ENCODE measurements at places on chromosomes 5 and 9.

- no peak for DNase-seq
Observed at GRCh38 chr9:86792136-86792535, 155.2 kb downstream of the GAS1 start.

GRCh38 chr5:149289301-149289700 is 17.6 kb downstream of the AFAP1L1 start:
- no peak for DNase-seq

DNA sequence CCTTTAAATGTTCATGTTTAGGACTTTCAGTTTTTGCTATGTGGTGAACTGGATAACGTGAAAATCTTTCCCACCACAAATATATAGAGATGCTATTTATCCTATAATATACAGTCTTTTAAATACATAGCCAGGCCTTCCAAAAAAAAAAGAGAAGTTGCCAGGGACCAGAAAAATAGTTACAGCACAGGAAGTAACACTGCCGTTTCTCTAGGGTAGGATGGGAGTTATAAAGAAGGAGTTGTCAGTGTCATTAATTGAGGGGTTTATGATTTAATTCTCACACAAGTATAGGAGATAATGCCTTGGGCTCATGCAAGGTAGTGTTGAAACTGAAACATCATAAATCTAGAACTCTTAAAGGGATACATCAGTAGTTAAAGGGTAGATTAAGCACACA is 83.9 kb downstream of the LRRC70 start:
- no peak for DNase-seq

GRCh38 chr9:12718482-12719026 is 25.4 kb downstream of the TYRP1 start:
- no peak for DNase-seq

- DNase-seq, result no peak
Observed at GRCh38 chr5:3218916-3219650, 376.5 kb upstream of the IRX1 start.

DNA sequence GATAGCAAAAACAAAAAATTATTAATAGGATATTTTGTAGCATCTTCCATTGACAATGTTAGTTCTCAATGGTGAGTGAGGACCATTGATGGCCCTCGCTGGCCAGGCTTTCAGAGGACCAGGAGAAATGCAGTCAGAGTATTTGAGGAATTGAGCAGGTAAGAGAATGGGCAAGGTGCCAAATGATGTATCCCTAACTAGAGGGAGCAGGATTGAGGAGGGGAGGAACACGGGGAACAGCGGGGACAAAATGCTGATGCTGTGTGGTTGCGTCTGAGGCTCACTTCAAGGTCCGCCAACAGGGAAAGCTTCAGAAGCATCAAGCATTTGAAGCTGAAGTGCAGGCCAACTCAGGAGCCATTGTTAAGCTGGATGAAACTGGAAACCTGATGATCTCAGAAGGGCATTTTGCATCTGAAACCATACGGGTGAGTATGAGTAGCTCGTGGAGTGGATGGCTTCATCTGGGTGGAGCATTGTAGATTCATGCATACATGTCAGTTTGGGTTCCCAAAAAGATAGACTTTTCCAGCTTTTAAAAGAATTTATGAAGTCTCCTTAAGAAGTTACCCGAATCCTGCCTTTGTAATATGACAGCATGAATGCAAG is 16.2 kb downstream of the SPTAN1 start:
- no peak for DNase-seq

- no peak for DNase-seq
Observed at GRCh38 chr9:109114670-109115069, 5.1 kb downstream of the TMEM245 start.

DNA sequence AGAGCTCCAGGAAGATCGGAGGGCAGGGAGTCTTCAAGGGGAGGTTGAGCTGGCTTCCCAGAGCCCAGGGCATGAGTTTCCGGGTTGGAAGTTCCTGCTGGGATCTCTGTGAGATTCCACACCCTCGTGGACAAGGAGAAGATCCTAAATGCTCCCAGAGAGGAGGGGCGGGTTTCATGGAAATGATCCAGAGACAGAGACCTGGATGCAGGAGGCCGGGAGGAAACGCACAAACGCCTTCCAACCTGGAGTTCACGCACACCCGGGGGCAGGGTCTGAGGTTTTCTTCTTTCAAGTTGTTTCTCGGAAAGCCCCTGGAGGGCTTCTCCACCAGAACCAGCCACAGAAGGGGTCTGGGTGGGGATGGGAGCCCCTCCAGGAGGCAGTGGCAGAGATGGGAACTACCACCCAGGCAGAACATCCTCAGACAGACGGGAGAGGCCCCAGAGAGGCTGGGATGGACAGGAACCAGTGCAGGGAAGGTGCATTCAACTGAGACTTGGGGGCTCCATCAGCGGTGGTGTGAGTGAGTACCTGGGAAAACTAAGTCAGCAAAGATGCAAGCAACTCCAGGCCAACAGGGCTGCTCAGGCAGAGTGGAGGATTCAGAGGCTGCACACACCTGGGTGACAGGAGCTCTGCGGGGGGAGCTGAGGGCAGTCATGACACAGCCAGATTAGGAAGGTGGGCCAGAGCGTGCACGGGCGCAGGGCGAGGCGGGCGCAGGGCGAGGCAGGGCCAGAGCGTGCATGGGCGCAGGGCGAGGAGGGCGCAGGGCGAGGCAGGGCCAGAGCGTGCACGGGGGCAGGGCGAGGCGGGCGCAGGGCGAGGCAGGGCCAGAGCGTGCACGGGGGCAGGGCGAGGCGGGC is 52.1 kb upstream of the EXOC3 start:
- no peak for DNase-seq

- no peak for DNase-seq
Observed at GRCh38 chr5:23494558-23494957, 12.9 kb upstream of the PRDM9 start.

- DNase-seq, result no peak
Observed at GRCh38 chr9:72826996-72827949, 125.6 kb downstream of the ALDH1A1 start.

GRCh38 chr9:133485531-133486260 is 6.8 kb upstream of the SLC2A6 start:
- no peak for DNase-seq

DNA sequence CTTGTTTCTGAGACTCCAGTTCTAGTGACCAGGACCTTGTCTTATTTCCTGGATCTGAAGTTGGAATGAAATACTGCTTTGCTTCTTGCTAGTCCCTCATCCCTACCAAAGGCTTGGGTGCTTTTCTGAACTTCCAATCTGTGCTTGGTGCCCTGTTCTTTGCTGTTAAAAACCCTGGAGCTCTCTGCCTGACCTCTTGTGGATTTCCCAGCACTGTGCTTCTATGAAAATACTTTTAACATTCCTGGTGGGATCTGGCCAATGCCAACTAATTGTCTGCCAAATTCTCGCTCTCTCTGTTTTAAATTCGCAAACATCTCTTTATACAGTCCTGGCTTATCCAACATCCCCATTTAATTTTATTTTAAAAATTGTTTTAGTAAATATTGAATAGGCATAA is 26.7 kb upstream of the CSNK1G3 start:
- DNase-seq, result no peak

DNA sequence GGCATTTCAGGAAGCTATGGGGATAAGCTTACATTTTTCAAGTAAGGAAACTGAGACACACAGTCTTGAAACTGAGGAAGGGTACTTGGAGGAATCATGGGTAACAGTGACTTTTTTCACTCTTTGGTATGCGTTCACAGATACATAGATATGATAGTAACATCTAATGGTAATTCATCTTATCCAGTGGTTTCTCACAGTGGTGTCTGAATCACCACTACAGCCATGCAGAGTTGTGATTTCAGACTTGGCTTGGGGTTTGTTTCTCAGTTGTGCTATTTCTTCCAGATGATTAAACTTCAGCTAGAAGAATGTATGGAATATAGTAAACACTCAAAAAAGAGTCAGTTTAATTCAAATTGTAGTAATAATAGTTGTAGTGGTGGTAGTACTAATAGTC is 239.1 kb upstream of the NUDT12 start:
- no peak for DNase-seq

- no peak for DNase-seq
Observed at GRCh38 chr5:74055486-74056106, 429.6 kb downstream of the ARHGEF28 start.

DNA sequence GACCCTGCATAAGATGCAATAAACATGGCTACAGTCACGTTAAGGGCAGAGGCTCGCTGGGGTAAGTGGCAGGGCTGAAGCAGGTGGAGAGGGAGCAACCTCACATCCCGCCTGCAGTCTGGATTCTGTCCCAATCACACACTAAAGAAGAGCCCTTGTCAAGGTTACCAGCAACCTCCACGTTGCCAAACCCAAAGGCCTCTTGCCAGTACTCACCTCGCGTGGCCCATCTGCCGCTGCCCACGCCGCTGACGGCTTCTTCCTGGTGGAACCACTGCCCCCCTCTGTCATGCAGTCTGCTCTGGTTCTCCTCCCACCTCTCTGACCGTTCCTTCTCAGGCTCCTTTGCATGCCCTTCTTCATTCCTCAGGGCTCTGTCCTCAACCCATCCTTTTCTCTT is 8.8 kb downstream of the AQP7 start:
- no peak for DNase-seq

DNA sequence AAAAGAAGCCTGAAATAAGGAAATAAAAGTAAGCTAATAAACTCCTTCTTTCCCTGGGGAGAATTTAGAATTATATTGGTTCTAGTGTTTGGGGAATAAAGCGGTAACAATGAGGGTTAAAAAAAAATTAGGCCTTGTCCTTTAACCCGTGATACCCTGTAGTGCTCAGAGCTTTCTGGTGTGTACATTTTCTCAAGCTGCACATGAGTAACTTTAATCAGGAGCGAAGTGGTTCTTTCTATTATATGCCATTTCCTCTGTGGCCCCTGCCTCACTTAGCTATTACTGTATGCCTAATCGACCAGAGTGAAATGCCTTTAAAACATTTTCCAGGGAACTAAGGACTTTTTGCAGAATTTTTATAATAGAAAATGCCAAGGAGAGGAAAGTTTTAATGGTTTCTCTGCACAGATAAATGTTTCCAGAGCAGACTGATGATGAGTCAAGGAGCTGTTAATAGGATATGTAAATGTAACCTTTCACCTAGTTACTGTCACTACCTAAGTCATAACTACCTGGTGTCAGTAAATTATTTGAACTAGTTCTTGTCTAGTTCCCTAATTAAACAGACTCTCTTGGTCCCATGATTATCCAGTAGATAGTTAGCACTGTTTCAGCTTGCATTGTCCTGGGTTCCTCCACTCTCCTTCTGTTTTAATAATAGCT is 7.6 kb downstream of the PAM start:
- no peak for DNase-seq

- DNase-seq, result no peak
Observed at GRCh38 chr9:97741947-97742346, 44.8 kb upstream of the XPA start.

GRCh38 chr9:129001504-129002325 is 26.4 kb downstream of the SH3GLB2 start:
- DNase-seq, result no peak

- DNase-seq, result no peak
Observed at GRCh38 chr9:137423514-137424291, 510 bp downstream of the NOXA1 start.

DNA sequence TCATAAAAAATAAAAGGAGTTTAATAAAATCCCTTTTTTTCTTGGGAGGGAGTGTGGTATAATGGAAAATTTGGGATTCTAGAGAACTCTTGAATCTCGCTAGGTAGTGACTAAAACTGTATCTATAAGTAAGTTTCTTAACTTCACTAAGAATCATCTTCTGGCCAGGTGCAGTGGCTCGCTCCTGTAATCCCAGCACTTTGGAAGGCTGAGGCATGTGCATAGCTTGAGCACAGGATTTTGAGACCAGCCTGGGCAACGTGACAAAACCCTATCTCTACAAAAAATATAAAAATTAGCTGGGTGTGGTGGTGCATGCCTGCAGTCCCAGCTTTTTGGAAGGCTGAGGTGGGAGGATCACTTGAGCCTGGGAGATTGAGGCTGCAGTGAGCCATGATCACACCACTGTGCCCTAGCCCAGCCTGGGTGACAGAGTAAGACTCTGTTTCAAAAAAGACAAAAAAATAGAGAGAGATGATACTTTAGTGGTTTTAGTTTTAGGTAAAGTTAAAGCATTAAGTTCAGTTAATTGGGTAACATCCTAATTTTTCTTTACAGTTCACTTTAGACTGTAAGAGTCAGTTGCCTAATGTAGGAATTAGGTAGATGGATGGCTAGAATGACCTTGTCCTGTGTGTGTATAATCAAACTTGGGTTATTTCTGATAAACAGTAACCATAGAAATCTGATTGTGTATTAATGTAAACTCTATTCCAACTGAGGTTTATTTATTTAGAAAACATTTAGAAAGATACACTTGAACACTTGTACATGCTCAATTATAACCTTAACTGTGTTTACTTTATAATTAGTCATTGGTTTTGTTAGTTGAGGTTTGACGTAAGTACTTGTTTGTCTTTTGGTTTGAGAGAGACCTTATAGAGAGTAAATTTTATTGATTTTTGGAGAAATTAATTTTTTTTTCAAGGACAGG is 17.8 kb downstream of the UNC13B start:
- DNase-seq, result no peak

DNA sequence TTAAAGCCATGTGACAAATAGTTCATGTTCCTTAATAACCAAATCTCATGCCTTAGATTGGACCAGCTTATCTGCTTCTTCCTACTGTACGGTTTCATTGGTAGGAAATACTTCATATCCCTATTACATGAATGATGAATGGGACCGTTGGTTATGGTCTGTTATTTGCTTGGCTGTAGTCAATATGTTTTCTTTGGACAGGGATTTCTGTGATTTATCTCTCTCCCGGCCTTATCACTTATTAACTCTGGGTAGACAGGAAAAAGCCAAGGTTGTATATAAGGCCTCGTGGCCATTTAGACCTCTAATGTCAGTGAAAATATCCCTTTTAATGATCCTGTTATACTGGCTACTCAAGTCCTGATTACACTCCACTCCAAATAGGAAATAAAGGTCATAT is 330.6 kb downstream of the EBF1 start:
- DNase-seq, result no peak

- no peak for DNase-seq
Observed at GRCh38 chr9:115191667-115192066, 73.7 kb upstream of the TNC start.

DNA sequence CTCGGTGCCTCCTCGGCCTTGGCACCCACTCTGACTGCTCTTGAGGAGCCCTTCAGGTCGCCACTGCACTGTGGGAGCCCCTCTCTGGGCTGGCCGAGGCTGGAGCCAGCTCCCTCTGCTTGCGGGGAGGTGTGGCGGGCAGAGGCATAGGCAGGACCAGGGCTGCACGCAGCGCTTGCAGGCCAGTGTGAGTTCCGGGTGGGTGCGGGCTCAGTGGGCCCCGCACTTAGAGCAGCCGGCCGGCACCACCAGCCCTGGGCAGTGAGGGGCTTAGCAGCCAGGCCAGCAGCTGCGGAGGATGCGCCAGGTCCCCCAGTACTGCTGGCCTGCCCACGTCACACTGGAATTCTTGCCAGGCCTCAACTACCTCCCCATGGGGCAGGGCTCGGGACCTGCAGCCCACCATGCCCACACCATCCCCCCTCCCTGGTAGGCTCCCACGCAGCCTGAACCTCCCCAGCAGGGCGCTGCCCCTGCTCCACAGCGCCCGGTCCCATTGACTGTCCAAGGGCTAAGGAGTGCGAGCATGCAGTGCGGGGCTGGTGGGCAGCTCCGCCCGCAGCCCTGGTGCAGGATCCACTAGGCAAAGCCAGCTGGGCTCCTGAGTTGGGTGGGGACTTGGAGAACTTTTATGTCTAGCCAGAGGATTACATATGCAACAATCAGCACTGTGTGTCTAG is 602.9 kb upstream of the ST8SIA4 start:
- no peak for DNase-seq

Data from T-helper 17 cell (primary cell).